ENCODE measurements at places on chromosomes 16 and 17. TPM values are rescaled to one million over a fixed set of nuclear protein-coding genes. Genes with fewer than 3 reads are reported as not detected.

- DNase-seq: no peak
These were observed 30.9 kb upstream of the PLLP start for GRCh38 chr16:57315416-57315815.

GRCh38 chr17:60887614-60888028 lies 210.0 kb downstream of the BCAS3 start:
- no peak for DNase-seq

SLC5A10 gene
- 0.25 TPM for total RNA-seq

SLC52A1 gene
- 0.20 TPM for total RNA-seq

RFNG gene
- total RNA-seq: 55.6 TPM

MSLN gene
- 5.7 TPM for total RNA-seq

SMIM36 gene
- not detected for total RNA-seq

- no peak for DNase-seq
These were observed 221.4 kb upstream of the CPHXL start for GRCh38 chr16:75947626-75948239.
